ENCODE measurements at places on chromosomes 4 and X.

- DNase-seq, result no peak
Measured at GRCh38 chr4:4269331-4269731, 20.6 kb downstream of the LYAR start.

GRCh38 chr4:112183252-112183651, 38.0 kb downstream of the FAM241A start:
- no peak for DNase-seq

DNA sequence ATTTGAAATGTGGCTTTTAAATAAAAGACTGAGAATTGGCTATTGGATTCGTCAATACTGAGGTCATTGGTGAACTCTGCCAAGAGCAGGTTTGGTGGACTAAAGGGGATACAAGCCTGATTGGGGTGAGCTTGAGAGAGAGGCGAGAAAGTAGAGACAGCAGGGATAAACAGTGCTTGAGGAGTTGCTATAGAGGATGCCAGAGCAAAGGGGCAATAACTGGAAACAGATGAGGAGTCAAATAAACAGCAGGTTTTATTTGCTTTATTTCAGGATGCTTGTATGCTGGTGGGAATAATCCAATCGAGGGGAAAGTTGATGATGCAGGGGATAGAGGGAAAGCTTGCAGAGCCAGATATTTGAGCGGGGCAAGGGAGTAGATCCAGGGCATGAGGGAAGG, 24.0 kb upstream of the ANXA3 start:
- no peak for DNase-seq

- DNase-seq, result no peak
Measured at GRCh38 chr4:5032813-5033212, 13.6 kb upstream of the CYTL1 start.

- DNase-seq, result peak; percentile 8
Measured at GRCh38 chrX:357693-358471, 28.8 kb downstream of the PPP2R3B start.

GRCh38 chr4:104930298-104930697, 216.4 kb upstream of the TET2 start:
- DNase-seq, result no peak

DNA sequence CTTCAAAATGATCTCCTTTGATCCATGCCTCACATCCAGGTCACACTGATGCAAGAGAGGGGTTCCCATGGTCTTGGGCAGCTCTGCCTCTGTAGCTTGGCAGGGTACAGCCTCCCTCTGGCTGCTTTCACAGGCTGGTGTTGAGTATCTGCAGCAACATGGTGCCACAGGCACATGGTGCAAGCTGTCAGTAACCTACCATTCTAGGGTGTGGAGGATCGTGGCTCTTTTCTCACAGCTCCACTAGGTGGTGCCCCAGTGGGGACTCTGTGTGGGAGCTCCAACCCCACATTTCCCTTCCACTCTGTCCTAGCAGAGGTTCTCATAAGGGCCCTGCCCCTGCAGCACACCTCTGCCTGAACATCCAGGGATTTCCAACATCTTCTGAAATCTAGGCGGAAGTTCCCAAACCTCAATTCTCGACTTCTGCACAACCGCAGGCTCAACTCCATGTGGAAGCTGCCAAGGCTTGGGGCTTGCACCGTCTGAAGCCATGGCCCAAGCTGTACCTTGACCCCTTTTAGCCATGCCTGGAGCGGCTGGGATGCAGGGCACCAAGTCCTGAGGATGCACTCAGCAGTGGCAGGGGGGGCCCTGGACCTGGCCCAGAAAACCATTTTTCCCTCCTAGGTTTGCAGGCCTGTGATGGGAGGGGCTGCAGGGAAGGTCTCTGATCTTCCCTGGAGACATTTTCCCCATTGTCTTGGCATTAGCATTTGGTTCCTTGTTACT, 137.8 kb upstream of the NUDT6 start:
- DNase-seq, result no peak

DNA sequence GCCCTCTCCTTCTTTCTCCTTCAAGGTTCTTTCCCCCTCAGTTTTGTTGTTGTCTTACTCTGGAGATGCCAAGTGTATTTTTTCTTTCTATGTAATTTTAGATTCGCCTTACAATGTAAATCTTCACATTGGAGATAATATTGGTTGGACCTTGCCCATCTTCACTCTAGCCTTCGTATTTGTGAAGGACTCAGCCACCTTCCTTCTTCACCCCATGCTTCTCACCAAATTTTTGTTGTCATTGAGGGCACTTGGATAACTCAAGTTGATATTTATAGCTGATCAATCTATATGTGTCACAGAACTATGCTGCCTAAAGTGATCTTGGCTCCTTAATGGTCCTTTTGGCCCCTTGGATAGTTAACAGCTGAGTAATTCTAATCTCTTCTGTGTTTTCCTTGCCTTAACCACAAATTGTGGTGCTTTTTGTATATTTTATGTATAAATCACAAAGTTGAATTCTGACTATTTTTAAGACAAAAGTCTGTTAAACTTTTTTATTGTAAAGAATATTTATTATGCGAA, 6.5 kb downstream of the SPRY1 start:
- no peak for DNase-seq

- no peak for DNase-seq
Measured at GRCh38 chrX:72021975-72022374, 109.7 kb downstream of the RTL5 start.

- no peak for DNase-seq
Measured at GRCh38 chrX:92232182-92232581, 453.0 kb downstream of the PCDH11X start.

GRCh38 chrX:107507093-107507743, 57.8 kb downstream of the FRMPD3 start:
- no peak for DNase-seq

- no peak for DNase-seq
Measured at GRCh38 chr4:168765726-168766125, 244.3 kb downstream of the CBR4 start.

- no peak for DNase-seq
Measured at GRCh38 chr4:6345096-6345830, 75.6 kb downstream of the WFS1 start.

DNA sequence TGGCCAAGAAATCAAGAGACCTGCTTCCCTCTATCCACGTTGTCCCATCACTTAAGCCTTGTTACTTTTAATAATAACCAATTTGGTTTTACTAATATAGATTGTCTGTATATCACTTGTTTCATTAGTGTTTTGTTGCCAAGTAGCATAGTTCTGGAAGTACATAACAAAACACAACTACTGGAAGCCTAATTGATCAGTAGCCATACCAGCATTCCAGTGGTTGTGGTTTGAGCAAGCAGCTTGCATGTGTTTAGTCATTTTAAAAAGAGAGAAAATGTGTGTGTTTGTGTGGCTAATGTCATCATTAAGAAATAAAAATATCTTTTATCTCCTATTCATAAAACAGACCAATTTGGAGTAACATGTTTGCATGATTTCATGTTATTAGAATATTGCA, 70.8 kb downstream of the PTPN13 start:
- no peak for DNase-seq

- no peak for DNase-seq
Measured at GRCh38 chrX:100871594-100872560, 2.3 kb downstream of the NOX1 start.

DNA sequence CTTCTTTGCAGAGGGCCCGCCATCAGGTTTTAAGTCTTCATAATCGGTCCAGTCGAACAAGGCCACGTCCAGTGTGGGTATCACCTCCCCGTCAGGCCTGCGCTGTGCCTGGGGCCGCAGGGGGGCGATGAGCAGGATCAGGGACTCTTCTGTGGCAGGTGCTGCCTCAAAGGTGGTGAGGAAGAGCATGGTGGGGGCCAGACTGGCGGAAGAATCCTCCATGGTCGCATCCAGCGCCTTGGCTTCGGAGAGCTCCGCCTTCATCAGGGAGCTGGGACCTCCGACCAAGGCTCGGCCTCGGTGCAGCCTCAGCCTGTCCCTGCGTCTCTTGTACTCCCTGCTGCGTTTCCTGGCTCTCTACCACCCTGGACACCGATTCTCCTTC, 17.5 kb downstream of the FAM9A start:
- no peak for DNase-seq

- no peak for DNase-seq
Measured at GRCh38 chrX:133362538-133362937, 52.8 kb downstream of the GPC4 start.

GRCh38 chrX:124348182-124348581, 1.8 kb downstream of the SH2D1A start:
- no peak for DNase-seq

DNA sequence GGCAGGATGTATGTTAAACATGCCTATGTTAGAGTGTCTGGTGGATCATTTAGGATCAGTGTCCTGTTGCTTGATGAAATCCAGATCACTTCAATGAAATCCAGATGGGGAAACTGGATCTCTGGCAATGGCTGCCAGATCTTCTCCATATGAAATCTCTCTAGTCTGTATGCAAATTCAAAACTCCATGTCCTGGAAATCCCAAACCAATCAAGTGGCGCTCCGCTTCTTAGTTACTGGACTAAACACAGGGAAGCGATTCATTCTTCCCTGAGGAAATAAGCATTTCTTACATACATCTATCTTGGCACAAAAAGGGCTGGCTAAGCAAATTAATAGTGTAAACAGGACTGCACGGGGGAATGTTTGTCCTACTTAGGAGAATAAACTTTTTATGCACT, 94.9 kb downstream of the HDAC8 start:
- no peak for DNase-seq

Measured in GF-D8 (cell line).